ENCODE measurements at places on chromosomes 6 and 20.

DNA sequence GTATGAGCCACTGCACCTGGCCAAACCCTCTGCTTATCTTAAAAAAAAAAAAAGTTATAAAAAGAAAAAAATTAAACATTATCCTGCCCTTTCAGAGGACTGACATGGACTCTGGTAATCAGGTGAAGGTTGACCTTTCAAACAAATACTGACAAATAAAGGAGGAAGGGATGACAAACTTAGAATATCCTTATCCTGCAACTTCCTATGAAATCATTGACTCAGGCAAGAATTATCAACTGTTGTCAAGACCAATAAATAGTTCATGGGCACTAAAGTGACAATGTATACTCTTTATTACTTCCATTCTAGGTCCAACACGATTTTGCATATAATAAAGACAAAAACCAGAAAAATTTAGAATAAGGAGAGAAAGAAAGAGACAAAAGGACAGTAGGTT is 117.9 kb downstream of the KIF16B start:
- DNase-seq, result no peak

GRCh38 chr6:18204691-18205090 is 49.5 kb downstream of the KDM1B start:
- DNase-seq, result no peak

DNA sequence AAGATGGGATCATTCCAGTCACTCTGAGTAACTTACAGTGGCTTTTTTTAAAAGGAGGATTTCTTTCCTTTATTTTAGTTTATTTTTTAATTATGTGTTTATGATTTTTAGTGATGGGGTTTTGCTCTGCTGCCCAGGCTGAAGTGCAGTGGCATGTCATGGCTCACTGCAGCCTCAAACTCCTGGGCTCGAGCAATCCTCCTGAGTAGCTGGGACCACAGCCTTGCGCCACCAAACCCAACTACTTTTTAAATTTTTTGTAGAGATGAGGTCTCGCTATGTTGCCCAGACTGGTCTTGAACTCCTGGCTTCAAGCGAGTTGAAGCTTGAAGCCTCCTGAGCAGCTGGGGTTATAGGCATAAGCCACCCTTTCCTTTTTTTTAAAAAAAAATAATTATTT is 31.8 kb upstream of the PHACTR3 start:
- DNase-seq, result no peak

GRCh38 chr6:38131527-38131965 is 312.0 kb downstream of the ZFAND3 start:
- DNase-seq, result peak; percentile 57

GRCh38 chr6:88298066-88298845 is 132.1 kb upstream of the CNR1 start:
- DNase-seq, result no peak

- no peak for DNase-seq
These were observed 96.0 kb downstream of the INSM1 start for GRCh38 chr20:20463933-20464374.

DNA sequence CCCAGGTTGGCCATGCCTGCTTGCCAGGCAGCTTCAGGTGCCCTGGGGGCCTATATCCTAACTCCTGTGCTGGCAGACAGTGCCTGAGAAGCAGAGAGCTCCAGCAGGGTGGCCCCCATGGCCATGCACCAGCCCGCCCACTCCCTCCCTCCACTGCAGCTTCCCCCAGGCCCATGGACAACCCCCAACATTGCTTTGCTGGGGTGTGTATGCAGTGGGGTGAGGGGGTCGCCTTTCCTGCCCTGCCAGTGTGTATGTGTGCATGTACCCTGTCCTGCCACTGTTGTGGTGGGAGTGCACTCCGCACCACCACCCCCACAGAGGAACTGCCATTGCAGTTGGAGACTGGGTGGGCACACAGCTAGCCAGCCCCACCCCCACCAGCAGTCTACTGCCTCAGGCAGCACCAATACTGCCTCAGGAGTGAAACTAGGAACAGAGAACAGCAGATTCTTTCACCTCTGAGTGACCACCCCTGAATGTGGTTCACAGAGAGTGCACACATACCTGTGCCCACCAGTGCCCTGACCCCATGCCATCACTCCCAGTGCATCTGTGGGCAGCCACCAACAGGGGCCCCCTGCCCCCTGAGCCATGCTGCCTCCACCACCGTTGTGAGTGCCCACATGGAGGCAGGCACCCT is 151.1 kb downstream of the LRRC1 start:
- DNase-seq, result no peak

DNA sequence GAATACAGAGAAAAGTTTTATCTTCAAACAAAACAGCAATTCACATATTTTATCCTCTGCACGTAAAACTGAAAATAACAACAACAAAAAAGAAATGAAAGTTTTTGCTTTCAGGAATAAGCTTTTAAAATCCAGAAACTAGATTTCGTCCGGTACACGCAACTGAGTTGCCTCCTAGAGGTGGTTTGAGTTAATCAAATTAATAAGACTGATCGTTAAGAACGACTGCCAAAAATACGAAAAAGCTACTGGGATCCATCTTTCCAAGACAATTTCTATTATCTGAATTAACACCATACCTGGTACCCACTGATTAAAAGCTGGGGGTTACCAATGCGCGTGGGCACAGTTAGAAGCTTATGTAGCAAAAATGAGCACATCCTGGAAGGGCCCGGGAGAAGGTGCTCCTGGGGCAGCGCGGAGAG is 669 bp downstream of the PDCD2 start:
- DNase-seq, result peak; percentile 51

DNA sequence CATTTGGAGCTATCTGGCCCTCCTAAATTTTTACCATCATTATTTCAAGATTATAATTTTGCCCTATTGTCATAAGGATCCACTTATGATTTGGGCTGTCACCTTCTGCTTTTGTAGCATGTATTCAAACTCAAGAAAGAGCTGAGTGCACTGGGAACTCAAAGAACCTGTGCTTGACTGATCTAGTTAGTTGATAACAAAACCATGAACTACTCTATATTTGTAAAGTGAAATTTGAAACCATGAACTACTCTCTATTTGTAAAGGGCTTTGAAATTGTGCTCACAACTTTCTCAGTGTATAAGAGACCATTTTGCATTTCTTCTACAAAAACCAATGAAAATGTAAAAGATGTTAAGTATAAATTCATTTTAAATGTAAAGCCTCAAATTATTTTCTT is 77.5 kb upstream of the POPDC3 start:
- DNase-seq, result no peak

DNA sequence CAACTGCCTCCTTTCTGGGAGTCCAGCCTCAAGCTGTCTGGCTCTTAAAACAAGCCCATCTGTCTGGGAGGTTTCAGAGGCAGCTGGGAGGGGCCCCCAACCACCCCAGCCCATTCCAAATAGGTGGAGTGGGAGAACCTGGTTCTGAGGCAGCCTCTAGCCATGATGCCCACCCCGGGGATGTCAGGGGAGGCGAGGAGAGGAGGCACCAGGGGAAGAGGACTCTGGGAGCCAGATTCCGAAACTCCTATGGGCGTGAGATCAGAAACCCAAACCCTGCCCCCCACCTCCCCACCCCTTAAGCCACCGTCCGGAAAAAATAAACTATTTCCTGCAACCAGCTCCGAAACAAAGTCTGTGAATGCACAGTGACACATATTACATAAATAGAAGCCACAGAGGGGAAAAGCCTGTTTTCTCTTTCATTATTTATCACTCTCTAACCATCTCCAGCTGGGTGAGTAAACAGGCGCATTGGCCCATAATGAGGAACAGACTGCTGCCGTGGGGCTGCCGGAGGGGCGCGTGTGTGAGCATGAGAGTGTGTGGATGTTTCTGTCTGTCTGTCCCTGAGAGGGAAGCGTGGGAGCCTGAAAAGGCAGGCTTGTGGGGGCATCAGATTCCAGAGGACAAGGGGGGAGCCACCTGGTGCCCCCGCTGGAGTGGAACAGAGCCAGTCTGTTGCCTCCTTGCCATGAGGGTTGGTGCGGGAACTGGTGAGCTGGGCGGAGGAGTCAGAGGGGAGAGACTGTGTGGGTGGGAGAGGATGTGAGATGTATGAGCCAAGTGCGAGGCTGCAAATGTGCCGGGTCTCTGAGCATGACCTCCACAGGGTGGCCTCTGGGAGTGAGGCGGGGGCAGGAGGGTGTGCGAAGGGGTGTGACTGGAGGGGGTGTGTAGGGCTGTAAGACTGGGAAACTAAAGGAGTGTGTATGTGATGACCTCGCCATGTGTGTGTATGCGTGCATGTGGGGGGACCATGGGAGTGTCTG is 14.3 kb upstream of the FOXP4 start:
- no peak for DNase-seq

- no peak for DNase-seq
These were observed 132.9 kb downstream of the PRDM13 start for GRCh38 chr6:99739526-99739925.

DNA sequence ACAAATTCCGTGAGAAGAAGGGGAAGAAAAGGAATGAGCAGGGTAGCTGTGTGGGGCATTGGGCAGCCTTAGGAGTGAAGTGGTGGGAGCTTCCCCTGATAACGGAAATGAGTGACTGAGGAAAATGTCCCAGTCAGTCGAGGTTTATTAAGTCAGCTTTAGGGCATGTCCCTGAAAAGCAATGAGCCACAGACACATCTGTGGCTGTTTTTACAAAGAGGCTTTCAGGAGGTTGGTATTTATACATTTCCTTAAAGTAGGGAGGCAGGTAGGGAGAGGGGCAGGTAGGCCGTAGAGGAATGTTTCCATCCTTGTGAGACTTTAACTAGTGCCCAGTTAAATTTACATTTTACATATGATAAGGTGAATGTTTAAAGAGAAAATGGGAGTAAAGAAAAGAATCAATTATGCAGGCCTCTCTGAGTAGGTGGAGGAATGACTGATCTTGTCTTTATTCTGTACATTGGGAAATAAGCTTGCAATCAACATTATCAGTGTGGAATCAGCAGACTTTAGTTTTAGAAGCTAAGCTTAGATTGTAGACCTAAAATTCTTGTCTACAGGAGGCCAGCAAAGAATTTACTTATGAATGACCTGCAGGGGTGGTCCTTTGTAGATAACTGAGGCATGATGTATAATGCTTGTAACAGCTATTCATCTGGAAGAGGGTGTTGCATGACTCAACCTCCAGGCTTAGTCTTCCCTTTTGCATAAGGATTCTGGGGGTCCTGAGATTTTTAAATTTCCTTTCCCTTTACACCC is 18.5 kb downstream of the SLC22A2 start:
- no peak for DNase-seq

DNA sequence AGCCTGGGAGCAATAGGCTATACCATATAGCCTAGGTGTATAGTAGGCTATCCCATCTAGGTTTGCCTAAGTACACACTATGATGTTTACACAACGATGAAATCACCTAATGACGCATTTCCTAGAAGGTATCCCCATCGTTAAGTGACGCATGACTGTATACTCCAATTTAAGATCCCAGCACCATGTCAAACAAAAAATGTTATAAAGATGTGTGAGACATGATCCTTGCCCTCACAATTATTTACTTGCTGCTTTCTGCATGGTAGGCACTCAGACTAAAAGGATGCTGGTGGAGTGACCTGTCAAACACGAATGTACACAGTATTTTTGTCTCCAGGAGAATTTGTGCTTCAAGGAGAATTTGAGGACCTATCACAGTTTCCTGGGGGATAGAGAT is 32.3 kb downstream of the SNAP25 start:
- DNase-seq, result no peak

GRCh38 chr6:37809197-37809543 is 10.4 kb upstream of the ZFAND3 start:
- DNase-seq, result no peak

GRCh38 chr6:8100159-8100854 is 2.0 kb downstream of the EEF1E1 start:
- DNase-seq, result no peak

DNA sequence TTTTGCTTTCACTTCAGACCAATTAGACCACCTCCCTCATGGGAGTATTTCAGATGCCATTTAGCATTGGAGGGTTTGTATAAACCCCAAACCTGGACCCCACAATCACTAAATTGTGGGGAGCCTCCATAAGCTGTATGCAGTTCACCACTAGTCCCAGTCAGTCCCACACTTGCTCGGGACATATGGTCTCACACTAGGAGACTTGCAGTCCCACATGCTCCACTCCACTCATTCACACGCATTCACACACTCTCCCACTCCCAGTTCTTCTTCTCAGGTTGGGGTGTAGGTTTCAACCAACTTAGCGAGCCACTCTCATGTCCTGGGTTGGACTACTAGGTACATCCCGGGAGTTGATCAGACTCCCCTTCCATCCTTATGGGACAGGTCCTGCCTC is 84.5 kb upstream of the GPR6 start:
- no peak for DNase-seq

DNA sequence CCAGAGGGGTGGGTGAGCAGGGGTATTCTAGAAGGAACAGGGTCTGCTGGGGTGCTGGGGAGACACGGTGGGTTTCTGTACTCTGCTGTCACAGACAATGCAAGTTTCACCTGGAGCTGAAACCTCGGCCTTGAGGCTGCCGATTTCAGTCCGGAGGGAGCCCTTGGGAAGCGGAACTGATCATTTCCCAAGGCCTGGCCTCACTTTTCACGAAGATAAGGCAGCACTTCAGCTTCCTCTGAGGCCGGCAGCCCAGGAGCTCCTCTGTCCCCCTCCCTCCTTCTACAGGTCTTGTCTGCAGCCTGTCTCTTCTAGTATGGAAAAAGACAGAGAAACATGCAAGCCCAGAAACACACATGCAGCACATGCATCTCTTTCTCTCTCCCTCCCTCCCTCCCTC is 242.1 kb downstream of the CDC5L start:
- no peak for DNase-seq

DNA sequence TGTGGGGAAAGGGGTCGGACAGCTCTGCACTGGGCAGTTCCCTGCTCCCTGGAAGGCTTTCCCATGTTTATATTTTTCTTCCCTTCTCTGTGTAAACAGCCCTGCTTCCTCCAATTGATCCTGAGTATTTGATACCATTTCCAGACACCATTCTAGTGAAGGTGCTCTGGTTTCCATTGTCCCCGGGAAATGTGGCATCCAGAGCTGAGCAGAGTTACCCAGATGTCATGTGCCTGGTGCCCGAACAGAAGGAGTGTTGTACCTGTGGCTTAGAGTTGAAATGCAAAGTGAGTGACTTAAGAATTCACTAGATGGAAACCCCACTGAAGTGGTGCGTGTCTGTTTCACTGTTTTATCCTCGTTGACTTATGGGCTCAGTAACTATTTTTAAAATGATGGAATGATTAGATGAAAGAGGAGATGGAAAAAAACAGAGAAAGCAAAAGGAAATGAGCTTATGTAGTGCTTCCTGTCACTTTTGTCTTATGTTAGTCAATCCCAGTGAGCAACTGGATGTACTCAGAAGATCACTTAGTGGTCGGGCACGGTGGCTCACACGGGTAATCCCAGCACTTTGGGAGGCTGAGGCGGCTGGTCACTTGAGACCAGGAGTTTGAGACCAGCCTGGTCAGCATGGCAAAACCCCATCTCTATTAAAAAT is 83.8 kb downstream of the SASH1 start:
- DNase-seq, result no peak

Data from RKO (cell line).